Mesothelial cell of epicardium (in vitro differentiated cells): ENCODE measurements at places on chromosomes 16 and 17. TPM values are rescaled to one million over a fixed set of nuclear protein-coding genes. Genes with fewer than 3 reads are reported as not detected.

Gene CALB2
- 0.22 to 0.51 TPM (median 0.25 TPM) in 3 replicates for total RNA-seq

DNA sequence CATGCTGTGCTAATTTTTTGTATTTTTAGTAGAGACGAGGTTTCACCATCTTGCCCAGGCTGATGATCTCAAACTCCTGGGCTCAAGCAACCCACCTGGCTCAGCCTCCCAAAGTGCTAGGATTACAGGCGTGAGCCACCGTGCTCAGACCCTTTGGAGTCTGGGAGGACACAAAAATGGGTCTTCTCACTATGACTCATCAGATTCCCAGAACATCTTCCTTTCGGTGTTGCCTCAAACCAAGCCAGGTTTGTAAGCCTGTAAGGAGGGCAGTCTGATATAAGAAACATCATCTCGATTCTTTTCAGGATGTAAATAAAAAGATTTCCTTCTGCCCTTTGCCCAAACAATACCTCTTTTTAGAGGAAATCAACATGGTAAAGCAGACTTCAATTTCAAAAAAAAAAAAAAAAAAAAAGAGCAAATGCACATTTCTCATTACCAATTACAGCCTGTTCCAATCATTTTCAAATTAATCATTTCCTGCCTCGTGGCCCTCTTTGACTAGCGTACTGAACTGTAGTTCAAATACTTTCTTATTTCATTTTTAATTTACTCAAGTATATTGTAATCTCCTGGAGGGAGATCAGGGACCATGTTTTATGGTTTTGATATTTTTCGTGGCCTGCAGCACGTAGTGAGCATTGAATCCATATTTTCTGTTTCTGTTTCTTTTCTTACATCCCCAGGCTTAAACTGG is 409.6 kb downstream of the GRIN2A start:
- no peak for DNase-seq

DNA sequence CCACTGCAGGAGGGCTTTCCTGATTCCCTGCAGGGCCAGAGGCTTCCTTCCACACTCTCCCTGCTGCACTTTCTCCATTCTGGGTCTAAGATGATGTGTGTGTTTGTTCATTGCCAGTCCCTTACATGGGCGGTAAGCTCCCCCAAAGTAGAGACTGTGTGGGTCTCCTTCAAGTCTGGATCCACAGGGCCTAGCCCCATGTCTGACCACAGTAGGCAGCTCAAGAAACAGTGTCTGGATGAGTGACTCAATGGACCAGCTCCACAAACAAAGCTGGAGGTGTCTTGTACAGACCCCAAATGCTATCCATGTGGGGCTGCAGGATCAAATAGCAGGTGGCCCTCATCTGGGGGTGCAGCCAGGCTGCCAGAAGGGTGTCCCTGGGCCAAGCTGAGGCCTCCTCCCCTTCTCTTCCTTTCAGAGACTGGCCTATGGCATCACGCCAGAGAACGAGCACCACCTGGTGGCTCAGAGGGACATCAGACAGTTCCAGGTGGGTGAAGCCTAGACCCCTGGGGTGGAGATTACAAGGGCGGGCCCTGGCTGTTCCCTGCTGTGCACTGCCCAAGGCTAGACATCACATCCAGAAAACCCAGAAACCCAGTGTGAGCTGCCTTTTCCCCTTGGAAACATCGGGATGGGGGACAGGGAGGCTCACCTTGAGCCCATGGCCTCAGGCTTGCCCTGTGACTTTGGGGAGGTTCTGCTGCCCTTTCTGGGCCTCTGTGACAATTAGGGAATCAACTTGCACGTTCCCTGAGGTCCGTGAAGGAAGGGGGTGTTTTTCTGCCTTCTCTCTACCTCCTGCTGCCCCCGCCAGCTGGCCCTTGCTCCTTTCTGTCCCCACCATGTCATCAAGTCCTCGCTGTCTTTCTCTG is 45.9 kb downstream of the SLC6A2 start:
- DNase-seq = peak; percentile 79

Gene KRTAP1-4
- not detected in 3 replicates for total RNA-seq

- DNase-seq = no peak
Observed at GRCh38 chr17:79490530-79490929, 120.3 kb downstream of the RBFOX3 start.

GRCh38 chr17:5234645-5235576 is at the start of gene SCIMP:
SCIMP (minus strand) TSS chr17:5234860; CDS start chr17:5234755, 105 bp downstream.
- DNase-seq = no peak

Gene KREMEN2
- total RNA-seq = 27.3 to 30.5 TPM (median 29.1 TPM) in 3 replicates

Gene MPO
- not detected in 3 replicates for total RNA-seq

Gene TP53TG3F
- total RNA-seq = not detected in 3 replicates
